ENCODE measurements at places on chromosomes 6 and 20.
A peak's percentile ranks its signal among the peaks of the same experiment; 100 is the strongest.

- DNase-seq, result no peak
These were observed 78.9 kb downstream of the CD24 start for GRCh38 chr6:106895703-106896040.

- no peak for DNase-seq
These were observed 8.5 kb downstream of the HSPA1B start for GRCh38 chr6:31836047-31836473.

DNA sequence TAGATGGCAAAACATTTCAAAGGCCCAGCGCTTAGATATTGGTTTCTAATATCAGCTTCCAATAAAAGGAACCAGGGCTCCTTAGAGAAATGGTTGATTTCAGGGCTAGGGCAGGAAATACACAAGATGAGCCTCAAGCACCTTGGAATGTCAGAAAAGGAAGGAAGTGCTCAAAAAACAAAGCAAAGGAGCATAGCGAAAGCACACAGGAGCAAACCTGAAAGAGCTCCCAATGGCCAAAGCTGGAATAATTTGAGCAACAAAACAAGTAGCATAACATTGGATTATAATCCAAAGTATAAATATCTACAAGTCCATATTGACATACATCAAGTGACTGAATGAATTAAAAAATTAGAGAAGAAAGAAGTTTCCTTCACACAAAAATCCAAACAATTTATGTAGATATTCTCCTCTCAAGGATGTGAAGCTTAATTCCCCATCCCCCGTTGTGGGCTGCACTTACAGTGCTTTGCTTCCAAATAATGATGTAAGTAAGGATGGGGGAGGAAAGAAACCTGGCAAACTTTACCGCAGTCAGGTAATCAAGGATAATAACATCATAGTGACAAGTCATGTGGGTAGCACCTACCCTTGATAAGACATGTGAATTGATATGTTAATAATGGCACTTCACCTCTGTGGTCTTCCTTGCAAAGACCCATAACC lies 132.9 kb upstream of the DST start:
- DNase-seq, result no peak

GRCh38 chr6:29647927-29648642 lies 8.8 kb upstream of the MOG start:
- no peak for DNase-seq

DNA sequence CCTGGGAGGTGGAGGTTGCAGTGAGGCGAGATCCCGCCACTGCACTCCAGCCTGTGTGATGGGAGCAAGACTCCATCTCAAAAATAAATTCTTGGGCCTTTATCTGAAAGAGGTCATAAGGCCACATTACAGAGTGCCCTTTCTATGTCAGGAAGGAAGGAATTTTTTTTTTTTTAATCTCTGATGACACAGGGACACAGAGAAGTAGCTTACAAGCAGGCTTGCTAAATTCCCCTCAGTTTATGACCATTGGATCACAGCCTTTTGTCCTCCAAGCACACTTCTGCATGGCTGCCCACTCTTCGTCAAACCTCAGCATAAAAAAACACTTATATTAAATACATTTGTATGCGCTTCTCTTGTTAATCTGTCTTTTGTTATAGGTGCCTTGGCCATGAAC lies 7.5 kb upstream of the IFNGR1 start:
- no peak for DNase-seq

- DNase-seq, result no peak
These were observed 32.7 kb upstream of the GSTA3 start for GRCh38 chr6:52942221-52942620.

- DNase-seq, result no peak
These were observed 13.0 kb upstream of the MYL9 start for GRCh38 chr20:36528176-36528874.

DNA sequence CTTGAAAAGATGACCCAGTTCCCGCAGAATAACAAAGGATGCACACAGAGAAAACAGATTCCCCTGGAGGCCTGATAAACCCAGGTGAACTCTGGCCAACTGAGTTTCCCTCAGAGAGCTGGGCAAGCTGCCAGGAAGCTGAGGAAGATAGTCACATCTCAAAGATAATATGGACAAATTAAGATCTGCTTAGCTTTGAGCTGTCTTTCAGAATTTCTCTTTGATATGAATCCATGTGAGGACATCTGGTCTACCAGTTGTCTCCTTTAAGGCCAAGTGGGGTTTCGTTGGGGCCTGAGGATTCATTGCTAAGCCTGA lies 59.5 kb downstream of the ID4 start:
- no peak for DNase-seq

- no peak for DNase-seq
These were observed 253.4 kb downstream of the PHACTR1 start for GRCh38 chr6:12969966-12970365.

GRCh38 chr6:97958134-97958533 lies 675.1 kb upstream of the MMS22L start:
- DNase-seq, result no peak

- peak; percentile 89 for DNase-seq
These were observed 138.0 kb downstream of the NFATC2 start for GRCh38 chr20:51404297-51405060.

GRCh38 chr6:139017227-139017626 lies 11.3 kb upstream of the ABRACL start:
- no peak for DNase-seq

Data from stimulated activated CD4-positive, alpha-beta T cell treated with anti-CD3 and anti-CD28 coated beads, Interleukin-4, amount 100 ng/mL, for 24 hours (primary cell).